ENCODE measurements at places on chromosomes 3 and 15.

GRCh38 chr15:59918994-59919951, 84.8 kb upstream of the FOXB1 start:
- DNase-seq: no peak

DNA sequence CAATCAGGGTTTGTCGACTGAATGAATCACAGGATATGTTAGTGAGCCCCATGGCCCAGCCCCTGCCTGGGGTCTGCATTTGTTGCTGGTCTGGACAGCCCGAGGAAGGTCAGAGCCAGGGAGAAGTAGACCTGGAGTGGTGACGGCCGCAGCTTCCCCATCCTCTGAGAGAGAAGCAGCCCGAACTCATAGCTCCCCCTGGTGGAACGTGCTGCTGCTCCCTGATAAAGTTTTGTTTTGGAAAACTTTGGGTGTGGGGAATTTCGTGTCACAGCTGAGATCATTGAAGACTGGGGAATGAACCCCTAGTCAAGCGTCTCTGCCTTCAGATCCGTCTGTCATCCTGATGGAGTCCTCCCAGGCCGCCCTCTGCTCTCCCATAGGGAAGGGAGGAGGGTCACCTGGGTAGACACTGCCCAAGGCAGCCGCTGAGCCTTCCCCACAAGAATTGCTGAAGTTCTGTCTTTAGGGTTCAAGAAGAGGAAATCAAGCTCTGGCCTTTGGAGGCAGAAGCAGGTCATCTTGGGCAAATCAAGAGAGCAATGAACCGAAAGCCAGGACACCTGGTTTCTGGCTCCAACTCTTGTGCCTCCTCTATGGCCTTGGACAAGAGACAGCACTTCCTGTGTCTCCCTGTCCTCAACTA, 60.5 kb downstream of the GLDN start:
- peak; percentile 69 for DNase-seq

DNA sequence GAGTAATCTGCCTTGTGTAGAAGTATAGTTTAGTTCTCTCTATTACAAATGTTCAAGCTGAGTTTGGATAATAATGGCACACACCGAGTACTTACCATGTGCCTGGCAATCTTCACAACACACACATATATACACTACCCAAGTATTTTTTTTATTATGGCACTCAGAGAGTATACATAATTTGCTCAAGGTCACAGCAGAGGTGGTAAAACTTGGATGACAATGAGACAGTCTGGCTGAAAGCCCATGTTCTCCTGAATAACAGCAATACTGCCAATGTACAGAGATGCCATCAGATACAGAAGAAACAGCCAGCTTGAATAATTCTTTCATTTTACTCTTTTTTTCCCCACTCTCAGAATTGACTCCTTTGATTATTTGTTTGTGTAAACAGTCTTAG, 460.0 kb downstream of the CNTN6 start:
- no peak for DNase-seq

GRCh38 chr3:12695112-12695511, 31.2 kb upstream of the RAF1 start:
- DNase-seq: no peak

GRCh38 chr3:115977866-115978265, 354.6 kb downstream of the GAP43 start:
- DNase-seq: no peak

- no peak for DNase-seq
Observed at GRCh38 chr3:120174811-120175539, 80.7 kb upstream of the GSK3B start.

- DNase-seq: no peak
Observed at GRCh38 chr3:45021524-45022297, 4.4 kb upstream of the CLEC3B start.

GRCh38 chr15:77611767-77612166, 20.9 kb downstream of the LINGO1 start:
- no peak for DNase-seq

GRCh38 chr3:131491775-131492174, 11.0 kb downstream of the MRPL3 start:
- no peak for DNase-seq

DNA sequence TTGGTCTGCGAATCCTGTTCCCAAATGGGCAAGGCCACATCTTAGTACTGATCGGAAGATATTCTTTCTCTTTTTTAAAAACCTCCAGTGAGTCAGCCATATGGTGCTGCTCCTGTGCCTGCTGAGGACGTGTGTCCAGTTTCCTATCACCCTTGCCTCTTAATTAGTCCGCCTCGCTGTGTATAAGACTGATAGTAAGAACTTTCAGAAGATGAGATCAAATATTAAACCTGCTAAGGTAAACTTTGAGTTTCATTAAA, 612 bp downstream of the UBA5 start:
- no peak for DNase-seq

GRCh38 chr3:187017511-187018230, 87.3 kb downstream of the ST6GAL1 start:
- no peak for DNase-seq

- no peak for DNase-seq
Observed at GRCh38 chr3:189975391-189975990, 145.2 kb downstream of the P3H2 start.

DNA sequence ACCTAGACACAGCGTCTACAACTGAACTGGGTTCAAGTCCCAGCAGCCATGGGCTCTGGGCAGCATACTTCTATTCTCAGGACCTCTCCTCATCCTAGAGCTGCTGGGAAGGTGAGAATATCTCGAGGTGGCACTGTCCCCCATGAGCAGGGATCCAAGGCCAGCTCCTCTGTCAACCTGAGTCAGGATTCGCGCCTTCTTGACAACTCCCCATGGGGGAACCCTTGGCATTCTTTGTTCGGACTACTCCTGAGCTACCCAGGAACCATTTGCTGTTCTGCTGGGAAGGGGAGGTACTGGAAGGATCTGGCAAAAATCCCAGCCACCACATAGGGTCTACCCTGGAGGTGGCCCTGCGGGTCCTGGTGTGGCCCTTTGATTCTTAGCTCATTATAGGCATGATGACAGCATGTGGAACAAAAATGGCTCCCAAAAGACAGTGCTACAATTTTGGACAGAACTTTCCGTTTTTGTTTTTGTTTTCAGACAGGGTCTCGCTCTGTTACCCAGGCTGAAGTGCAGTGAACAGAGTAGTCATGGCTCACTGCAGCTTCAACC, 22.3 kb downstream of the PLXNB1 start:
- no peak for DNase-seq

DNA sequence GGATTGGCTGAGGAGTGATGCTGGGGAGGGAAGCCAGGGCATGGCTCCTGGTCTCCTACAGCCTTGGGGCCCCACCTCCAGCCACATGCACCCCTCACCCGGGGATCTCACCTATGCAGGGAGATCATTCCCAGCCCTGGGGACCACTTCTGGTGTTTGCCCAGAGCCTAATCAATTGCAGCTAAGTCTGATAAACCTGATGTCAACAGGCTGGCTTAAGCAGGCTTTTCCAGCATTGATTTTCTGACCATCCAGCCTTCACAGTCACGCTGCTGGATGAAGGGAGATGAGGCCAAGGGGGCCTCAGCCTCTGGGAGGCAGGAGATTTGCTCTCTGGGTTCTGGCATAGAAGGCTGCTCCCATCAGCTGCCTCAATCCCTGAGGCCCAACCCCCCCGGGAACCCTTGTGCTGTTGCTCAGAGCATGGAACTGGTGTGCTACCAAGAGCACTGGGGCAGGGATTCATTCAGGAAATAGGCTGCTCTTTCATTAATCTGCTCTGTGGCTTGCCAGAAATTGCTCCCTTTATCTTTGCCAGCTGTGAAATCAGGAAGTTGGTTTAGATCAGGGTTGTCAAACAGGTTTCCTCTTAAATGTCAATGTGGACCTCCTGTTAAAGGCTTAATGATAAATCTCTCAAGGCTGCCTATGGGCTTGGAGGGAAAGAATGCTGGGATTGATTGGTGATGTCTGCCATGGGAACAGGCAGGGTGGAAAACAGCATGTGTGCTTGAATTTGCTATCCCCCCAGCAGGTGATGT, 19.0 kb downstream of the FAM3D start:
- DNase-seq: no peak

DNA sequence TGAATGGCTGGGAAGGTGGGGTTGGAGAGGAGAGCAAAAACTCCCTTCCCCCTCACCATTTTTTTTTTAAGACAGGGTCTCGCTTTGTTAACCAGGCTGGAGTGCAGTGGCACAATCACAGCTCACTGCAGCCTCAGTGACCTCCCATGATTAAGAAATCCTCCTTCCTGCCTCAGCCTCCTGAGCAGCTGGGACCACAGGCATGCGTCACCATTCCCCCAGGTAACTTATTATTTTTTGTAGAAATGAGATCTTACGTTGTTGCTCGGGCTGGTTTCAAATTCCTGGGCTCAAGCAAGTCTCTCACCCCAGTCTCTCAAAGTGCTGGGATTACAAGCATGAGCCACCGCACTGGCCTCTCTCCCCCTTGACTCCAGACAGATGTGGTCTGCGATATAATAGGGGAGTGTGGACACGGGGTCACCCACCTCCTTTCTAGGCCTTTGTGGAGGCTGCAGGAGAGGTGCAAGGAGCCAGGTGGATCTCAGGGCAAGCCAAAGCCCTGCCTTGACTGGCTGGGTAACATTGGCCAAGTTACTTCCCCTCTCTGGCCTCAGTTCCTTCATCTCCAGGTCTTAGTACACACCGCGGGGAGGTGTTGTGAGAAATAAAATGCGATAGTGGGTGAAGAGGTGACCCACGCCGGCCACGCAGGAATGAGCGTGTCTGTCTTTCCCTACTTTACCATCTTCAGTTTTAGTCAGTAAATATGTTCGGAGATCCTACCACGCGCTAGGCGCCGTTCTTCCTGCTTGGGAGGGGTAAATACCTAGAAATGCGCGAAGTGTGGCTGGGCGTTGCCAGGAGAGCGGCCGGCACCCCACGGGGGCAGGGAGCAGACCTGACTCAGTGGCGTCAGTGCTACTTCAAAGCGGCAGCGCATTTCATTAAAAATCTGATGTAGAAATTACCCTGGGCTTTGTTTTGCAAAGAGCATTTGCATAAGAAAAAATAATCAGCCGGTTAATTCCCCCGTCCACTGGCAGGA, 20.2 kb upstream of the CORO2B start:
- no peak for DNase-seq

- peak; percentile 97 for DNase-seq
Observed at GRCh38 chr3:15556512-15556911, 35.0 kb upstream of the COLQ start.

DNA sequence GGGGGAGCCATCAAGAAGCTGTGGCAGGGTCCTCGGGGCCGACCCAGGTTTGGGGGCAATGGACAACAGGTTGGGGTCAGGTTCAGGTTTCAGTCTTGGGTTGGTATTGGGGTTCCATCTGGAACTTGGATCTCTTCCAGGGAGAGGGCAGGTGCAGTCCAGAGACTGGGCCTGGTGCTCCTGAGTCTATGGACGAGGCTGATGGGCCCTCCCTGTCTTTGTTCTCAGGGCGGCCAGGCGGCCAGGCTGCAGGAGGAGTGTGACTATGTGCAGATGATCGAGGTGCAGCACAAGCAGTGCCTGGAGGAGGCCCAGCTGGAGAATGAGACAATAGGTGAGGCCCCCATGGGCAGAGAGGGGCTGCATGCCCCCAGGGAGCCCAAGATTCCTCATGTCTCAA, 11.1 kb downstream of the VIPR1 start:
- DNase-seq: no peak

GRCh38 chr15:28904003-28904402, 18.2 kb downstream of the APBA2 start:
- DNase-seq: no peak

- no peak for DNase-seq
Observed at GRCh38 chr3:195818301-195818700, 6.6 kb upstream of the MUC4 start.

DNA sequence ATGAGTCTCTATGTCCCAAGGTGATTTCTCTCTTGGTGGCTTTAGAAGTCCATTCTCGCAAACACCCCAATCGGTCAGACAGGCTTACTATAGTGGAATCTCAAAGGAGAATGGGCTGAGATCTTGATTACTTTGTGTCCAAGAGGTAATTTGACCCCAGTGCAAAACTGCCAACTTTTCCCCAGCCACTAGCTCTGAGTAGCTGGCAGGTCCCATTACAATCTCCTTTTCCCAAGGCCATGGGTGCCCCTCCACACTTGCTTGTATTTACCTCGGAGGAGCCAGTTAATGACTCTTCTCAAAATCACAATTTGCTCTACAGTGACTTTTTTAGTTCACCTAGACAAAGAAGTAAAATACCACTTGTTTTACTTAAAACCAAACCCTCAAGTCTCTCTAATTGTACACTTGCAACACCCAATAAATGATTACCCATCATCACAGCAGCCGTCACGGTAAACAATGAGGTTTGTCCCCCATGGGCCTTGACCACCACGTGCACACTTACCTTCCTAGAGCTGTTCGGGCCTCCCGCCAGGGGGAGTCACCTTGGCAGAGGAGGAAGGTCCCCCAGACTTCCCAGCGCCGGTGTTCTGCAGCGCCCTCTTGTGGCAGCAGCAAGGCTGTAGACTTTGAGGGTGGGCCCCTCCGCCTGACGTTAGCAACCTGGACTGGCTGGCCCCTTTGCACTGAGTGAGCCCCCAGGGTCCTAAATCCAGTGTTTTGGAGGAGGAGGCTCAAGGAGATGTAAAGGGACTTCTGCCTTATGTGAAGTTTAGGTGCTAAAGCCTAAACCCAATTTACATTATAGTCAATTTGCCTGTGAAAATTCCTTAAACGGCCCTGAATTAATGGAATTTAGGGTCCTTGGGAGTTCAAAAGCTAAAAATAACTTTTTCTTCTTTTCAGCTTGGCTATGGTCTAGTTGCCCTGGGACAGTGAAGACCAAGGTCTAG, 18.7 kb upstream of the HDAC11 start:
- peak; percentile 31 for DNase-seq

GRCh38 chr3:156760333-156760732, 65.8 kb upstream of the LEKR1 start:
- peak; percentile 54 for DNase-seq

DNA sequence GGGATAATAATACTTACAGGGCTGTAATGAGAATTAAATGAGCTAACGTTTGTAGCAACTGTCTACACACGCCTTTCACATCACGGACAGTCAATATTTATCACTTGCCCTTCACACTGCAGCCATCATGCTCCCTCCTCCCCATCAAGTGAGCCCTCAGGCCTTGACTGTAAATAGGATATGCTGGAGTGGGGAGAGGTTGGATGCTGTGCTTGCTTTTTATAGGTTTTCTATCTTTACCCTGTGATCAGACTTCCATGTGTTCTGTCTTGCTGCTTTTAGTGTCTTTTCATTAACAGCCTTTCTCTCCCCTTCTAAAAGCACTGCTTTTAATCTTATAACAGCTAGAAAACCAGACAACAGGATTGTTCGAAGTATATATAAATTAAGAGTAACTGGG, 12.8 kb upstream of the MAGEF1 start:
- DNase-seq: no peak

- peak; percentile 99 for DNase-seq
Observed at GRCh38 chr3:10115326-10116137, at the start of gene BRK1. Gene BRK1 (plus strand): TSS chr3:10115675. CDS start chr3:10115702, 27 bp downstream.

- DNase-seq: no peak
Observed at GRCh38 chr3:34035775-34036174, 237.3 kb downstream of the PDCD6IP start.

GRCh38 chr3:62938583-62938982, 63.4 kb upstream of the CADPS start:
- no peak for DNase-seq

- DNase-seq: no peak
Observed at GRCh38 chr3:174907027-174907426, 47.9 kb downstream of the NAALADL2 start.

- DNase-seq: no peak
Observed at GRCh38 chr15:39828374-39828931, 45.8 kb upstream of the FSIP1 start.

GRCh38 chr15:40836020-40836419, 7.5 kb upstream of the PPP1R14D start:
- no peak for DNase-seq

GRCh38 chr3:73028803-73029202, 32.2 kb downstream of the PPP4R2 start:
- DNase-seq: no peak

GRCh38 chr3:36557708-36558421, 177.6 kb downstream of the STAC start:
- no peak for DNase-seq

Data from inflammatory macrophage treated with lipopolysaccharide for 4 hours (primary cell).